ENCODE measurements at places on chromosomes 3 and 15. TPM values are rescaled to one million over a fixed set of nuclear protein-coding genes. Genes with fewer than 3 reads are reported as not detected.

DNA sequence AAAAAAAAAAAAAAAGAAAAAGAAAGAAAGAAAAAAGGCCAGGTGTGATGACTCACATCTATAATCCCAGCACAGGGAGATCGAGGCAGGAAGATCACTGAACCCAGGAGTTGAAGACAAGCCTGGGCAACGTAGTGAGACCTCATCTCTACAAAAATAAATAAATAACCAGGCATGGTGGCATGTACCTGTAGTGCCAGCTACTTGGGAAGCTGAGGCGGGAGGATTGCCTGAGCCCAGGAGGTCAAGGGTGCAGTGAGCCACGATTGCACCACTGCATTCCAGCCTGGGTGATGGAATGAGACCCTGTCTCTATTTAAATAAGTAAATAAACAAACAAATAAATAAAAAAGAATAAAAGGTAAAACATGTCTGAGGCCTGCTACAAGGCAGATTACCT is 39.3 kb upstream of the LACTB start:
- no peak for DNase-seq

Gene OXTR
- 0.13 TPM for total RNA-seq

Gene OR5H6
- total RNA-seq = not detected

- no peak for DNase-seq
These were observed 273.2 kb downstream of the MECOM start for GRCh38 chr3:169390271-169390670.

DNA sequence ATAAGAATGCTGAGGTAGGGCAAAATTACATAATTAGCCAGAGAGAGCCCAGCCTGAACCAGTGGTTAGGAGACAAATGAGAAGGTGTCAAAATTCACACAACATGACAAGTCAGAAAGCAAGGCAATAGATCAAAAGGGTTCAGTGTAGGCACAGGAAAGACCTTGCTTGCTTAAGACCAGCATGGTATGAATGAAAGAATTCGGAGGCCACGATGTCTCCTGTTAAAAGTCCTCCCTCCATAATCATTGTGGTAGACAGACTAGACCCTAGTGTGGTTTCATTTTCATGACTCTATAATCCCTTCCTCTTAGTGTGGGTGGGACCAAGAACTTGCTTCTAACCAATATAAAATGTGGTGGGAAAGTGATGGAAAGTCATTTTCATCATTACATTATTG is 98.7 kb upstream of the ANKRD28 start:
- DNase-seq = no peak

Gene TM4SF4
- 0.65 TPM for total RNA-seq

Gene CSTA
- total RNA-seq = 5.8 TPM

DNA sequence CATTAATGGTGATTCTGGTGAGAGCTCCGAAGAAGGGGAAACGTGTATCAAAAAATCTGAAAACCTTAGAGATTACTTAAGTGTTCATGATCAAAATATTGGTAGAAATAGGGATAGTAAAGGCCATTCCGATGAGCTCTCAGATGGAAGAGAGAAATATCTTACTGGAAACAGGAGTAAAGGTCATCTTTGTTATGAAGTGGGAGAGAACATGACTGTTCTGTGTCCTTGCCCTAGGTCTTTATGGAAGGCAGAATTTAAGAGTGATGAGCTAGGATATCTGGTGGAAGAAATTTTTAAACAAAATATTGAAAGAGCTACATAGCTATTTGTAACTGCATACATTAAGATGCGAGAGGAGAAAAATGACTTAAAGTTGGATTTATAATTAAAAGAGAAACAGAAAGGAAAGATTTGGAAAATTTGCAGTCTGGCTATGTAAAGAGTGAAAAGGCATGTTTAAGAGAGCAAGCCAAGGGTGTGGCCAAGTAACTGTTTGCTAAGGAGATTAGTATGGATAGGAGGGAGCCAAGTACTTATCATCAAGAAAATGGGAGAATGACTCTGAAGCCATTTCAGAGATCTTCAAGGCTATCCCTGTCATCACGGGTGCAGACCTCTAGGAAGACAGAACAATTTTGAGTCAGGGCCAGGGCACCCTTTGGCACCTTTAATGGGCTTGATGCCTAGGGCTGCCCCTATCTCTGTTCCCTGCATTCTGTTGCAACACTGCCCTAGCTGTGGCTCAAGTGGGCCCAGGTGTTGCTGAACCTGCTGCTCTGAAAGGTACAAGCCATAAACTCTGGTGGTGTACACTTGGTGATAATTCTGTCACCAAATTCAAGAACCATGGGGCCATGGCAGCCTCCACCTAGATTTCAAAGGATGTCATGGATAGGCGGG is 27.3 kb downstream of the SLMAP start:
- no peak for DNase-seq

GRCh38 chr3:110955301-110955880 is 116.2 kb upstream of the NECTIN3 start:
- no peak for DNase-seq

Gene MYZAP
- total RNA-seq = 20.0 TPM

Gene QTRT2
- 18.0 TPM for total RNA-seq

Gene P2RY14
- total RNA-seq = 7.1 TPM

- no peak for DNase-seq
These were observed 102.6 kb downstream of the DPH6 start for GRCh38 chr15:35443376-35443775.
